Activated naive CD8-positive, alpha-beta T cell treated with anti-CD3 and anti-CD28 coated beads for 36 hours (primary cell): ENCODE measurements at places on chromosomes 7 and 10.

- DNase-seq = no peak
Observed at GRCh38 chr7:30281263-30281662, 3.1 kb upstream of the ZNRF2 start.

DNA sequence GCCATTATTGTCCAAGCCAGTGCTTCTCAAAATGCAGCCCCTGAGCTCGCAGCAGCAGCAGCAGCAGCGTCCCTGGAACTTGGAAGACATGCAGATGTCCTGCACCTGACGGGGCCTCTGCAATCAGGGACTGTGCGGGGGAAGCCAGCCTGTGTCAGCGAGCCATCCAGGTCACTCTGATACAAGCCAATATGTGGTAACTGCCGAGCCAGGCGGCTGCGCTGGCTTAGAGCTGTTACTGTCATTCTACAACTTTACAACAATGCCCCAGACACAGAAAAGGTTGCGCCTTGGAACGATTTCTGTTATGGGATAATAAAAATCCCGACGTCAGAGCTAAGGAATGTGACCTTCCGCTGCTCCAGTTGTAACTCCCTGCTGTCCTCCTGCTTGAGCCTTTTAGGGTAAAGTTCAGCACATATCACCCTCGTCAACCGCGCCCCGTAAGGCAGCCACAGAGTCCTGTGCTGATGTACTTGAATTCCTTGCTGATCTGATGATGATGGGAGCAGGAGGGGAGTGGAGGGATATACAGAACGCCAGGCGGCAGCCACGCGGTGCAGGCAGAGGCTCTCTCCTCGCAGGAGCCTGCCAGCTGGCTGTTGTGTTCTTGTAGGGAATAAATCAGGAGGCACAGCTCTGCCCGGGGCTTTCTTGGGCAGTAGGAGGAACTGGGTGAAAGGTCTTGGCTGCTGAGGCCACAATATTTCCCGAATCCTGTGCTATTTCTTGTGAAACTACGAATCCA lies 20.0 kb upstream of the CRYGN start:
- DNase-seq = no peak

- DNase-seq = no peak
Observed at GRCh38 chr7:143314127-143314526, 1.8 kb upstream of the CLCN1 start.

- no peak for DNase-seq
Observed at GRCh38 chr7:155237297-155237696, 60.4 kb upstream of the INSIG1 start.
